Tibial nerve (tissue), 4 donors: ENCODE measurements at places on chromosomes 12 and 14.
A peak's percentile ranks its signal among the peaks of the same experiment; 100 is the strongest.

GRCh38 chr14:60343571-60344071 is 94.6 kb downstream of the PPM1A start:
- DNase-seq, result no peak

DNA sequence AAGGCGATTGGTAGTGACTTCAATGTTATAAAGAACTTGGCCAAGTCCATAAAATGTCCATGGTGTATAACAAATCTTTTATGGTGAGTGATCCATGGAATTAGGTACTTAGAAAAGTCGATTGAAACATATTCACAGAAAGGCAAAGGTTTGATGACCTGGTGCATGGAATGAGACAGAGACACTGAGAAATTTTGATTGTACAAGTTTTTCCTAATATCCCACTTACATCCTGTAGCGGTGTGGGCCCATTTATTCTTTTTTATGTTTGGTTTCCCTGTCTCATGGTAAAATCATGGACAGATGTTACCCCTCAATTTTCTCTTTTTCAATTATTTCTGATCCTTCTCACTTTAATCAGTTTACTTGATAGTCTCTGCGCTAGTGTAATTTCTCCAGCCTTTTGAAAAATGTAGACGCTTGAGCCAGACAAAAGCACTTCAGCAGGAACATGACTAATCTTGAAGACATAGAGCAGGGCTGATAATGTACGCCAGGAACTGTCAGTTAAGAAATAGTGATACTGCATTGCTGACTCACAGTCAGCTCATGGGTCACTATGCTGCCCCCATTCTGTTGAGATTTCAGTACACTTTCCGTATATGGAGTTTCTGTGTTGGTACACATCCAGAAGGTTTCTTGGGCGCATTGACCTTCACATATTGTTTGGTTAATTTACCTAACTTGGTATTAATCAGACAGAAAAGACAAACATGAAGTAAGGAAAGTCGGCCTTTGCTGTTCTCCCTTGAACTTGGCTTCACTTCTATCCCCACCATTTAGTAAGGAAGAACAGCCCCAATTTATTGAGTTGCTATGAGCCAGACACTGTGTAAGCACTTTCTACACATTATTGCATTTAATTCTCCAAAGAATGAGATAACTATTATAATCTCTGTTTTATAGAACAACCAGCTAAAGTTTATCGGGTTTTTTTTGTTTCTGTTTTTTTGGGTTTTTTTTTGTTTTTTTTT is 841.7 kb downstream of the DIO2 start:
- DNase-seq, result no peak

DNA sequence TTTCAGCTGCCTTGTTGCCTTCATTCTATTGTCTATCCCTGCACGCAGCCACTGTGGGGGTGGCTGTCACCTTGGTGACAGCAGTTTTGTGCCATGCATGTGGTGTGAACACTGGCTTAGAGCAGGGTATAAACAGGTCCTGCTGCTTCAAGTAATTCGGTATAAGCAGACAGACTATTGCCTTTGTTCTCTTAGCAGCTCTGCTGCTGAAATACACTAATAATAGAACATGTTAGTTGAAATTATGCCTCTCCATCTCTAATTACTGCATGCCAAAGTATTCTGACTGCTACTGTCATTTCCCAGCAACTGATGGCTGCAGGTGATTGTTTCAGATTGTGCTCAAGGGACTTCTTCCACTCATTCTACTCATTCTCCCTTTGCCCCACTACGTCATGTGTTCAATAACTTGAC is 34.6 kb downstream of the PTPRO start:
- no peak for DNase-seq

GRCh38 chr12:128918481-128919260 is 65.4 kb downstream of the GLT1D1 start:
- no peak for DNase-seq

GRCh38 chr12:12986775-12987331 is 13.2 kb downstream of the HEBP1 start:
- DNase-seq, result no peak

DNA sequence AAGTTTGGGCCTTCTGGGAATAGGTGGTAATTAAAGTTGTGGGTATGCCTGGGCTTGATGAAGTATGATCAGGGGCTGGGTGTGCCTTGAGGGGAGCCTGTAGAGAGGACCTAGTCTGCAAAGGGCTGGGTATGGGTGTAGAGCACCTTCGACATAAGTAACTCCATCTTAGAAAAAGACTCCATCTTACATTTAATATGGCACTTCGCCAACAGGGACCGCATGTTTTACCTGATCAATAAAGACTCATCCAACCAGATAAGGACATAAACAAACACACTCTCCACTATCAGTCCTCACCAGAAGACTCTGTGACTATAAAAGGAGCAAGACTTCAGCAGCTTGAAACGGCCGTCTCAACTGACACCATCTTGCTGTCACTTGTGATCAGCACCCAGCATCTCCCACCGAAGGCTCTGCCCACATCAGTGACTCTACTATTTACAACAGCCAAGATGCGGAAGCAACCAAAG is 23.5 kb upstream of the GPR68 start:
- DNase-seq, result no peak

GRCh38 chr12:96456265-96456974 is 33.0 kb upstream of the CFAP54 start:
- no peak for DNase-seq

DNA sequence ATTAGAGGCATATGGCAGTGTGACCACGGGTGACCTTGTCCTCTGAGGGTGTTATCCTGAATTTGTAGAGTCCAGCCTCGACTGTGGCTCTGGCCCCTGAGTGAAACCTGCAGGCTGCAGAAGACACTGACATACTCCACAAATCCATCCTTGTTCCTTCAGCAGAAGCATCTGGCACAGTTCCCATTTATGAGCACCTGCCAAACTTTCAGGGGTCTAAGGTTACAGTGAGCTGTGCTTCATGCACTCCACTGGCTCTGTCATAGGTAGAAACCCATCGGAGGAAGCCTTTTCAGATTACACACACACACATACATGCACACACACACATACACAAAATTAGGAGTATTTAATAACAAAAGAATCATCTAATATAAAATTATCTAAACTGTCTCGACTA is 13.6 kb upstream of the NUAK1 start:
- no peak for DNase-seq

GRCh38 chr14:46840944-46841720 is 189.6 kb upstream of the RPL10L start:
- no peak for DNase-seq

GRCh38 chr12:123912415-123913380 is 59.9 kb downstream of the CCDC92 start:
- DNase-seq, result no peak

DNA sequence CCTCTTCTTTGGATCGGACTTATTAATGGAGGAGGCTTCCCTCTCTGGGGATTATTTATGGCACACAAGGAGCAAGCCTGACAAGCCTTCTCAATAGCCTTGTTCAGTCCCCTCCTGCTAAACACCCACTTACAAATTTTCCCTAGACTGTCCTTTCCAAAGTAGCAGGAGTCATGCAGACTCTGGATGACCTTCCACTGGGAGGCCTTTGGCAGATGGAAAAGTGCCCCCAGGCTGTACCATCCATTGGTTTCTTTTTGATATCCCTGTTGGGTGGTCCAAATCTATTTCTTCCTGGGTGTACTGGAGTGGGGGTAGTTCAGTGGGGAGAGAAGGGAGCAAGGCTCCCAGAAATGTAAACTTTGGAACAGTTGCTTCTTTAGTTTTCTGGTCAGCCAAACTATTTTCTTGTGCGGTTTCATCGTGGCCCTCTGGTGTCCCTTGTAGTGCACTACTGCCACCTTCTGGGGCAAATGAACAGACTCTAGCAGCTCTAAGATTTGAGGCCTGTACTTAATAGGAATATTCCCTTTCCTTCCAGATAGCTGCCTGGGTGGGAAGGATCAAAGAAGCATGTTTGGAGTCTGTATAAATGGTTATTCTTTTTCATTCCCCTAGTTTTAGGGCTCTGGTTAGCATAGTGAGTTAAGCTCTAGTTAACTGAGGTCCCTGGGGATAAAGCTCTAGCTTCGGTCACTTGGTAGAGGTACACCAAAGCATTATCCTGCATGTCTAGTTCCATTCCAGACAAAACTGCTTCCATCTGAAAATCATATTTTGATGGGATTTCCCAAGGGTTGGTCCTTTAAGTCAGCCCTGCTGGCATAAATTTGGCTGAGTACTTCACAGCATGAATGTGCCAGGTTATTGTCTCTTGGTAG is 409.5 kb downstream of the SLC6A15 start:
- peak; percentile 54 for DNase-seq

- DNase-seq, result no peak
These were observed 7.8 kb downstream of the KRT76 start for GRCh38 chr12:52769354-52769753.

DNA sequence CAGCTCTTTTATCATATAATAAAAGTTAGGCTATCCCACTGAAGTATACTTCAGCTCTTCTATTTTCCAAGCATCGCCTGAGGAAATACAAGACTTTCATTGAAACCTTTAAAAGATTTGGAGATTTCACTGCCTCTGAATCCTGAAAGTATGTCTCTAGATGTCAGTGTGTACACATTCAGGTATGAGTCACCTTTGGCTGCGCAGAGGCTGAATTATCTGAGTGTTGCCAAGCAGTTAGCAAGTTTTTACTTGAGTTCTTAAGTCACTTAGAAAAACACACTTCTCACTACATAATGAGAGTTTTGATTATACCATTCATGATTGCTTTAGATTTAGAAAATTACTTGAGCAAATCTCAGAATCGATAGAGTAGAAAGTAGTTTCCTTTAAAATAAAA is 210.3 kb downstream of the TMTC2 start:
- no peak for DNase-seq
